ENCODE measurements at places on chromosomes 6 and 20.

GRCh38 chr6:123896869-123897268 is 93.2 kb downstream of the NKAIN2 start:
- no peak for DNase-seq

DNA sequence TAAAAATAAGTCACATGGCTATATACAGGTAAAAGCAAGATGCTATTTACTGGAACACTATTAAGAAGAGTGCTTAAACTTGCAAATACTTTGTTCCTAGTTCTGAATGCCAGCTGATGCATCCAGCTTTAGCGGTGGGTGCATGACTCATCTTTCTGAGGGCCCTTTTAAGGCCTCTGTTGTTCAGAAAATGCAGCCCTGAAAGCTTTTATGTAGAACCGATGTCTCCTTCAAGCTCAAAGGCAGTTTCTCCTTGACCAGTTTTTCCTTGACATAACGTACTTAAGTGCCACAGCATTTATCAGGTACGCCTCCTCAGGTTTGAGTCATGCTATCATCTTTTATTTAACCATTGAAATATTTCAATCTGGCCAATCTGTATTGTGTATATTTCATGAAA is 82.8 kb downstream of the MLIP start:
- no peak for DNase-seq

- DNase-seq: no peak
Observed at GRCh38 chr6:125008957-125009356, 46.7 kb downstream of the RNF217 start.

GRCh38 chr20:12502443-12502842 is 506.3 kb upstream of the SPTLC3 start:
- DNase-seq: no peak

DNA sequence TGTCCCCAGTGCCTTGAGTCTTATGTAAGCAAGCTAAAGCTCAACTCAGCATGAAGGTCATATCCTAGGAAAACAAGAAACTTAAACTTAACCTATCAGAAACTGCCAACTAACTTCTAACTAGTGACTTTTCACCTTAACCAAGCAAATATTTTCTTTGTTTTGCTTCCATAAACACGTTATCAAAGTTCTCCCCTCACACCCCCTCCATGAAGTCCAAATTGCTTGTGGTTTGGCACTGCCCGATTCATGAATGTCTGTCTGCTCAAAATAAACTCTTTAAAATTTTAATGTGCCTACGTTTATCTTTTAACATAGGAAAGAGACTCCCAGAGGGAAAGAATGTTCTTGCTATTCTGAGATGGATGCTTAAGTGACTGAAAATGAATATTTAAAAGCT is 34.9 kb downstream of the GSTA2 start:
- DNase-seq: no peak

- DNase-seq: no peak
Observed at GRCh38 chr6:18545726-18546125, 158.6 kb downstream of the RNF144B start.

DNA sequence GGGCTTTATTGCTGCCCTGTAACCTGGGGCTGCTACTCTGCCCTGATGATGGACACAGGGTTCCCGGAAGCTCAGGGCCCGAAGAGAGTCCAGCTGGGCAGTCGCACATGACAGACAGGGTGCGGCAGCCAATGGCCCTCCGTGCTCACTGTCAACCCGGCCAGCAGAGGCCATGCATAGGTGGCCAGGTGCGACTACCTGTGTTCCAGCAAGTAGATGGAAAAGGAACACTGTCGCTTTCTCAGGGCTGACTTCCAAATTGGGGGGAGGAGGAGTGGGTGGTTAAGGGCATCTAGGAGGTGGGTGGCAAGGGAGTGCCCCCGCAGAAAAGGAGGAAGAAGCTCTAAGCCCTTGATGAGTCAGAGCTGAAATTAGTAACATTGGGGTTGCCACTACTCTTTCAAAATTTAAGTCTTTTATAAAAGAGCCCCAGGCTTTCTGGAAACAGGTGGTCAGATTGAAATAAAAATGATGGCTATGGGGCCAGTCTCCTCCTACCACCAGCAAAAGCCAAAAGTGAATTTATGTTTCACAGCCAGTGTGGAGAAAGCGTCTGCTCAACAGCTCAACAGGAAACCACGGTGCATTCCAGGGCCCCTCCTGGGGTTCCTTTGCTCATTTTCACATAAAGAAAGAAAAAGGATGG is 2.3 kb upstream of the RAMACL start:
- DNase-seq: no peak

GRCh38 chr20:36391456-36391855 is 85.3 kb downstream of the DLGAP4 start:
- DNase-seq: no peak

GRCh38 chr20:48823960-48824498 is 3.8 kb downstream of the PREX1 start:
- no peak for DNase-seq

DNA sequence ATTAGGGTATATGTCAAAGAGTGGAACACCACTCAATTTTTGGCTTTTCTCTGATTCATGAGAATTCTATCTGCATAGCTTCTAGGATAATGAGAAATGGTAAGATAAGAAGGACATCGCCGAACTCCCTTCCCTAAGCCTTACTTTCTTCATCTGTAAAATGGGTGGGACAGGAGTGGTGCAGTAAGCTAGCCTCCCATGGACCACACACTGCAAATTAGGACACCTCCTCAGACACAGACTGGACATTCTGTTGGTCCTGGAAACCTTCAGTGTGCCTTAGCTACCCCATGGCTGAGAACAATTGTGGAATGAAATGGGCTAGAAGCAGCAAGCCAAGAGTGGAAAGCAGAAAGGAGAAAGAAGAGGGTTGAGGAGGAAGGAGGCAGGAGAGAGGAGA is 89.6 kb downstream of the BMP7 start:
- no peak for DNase-seq

DNA sequence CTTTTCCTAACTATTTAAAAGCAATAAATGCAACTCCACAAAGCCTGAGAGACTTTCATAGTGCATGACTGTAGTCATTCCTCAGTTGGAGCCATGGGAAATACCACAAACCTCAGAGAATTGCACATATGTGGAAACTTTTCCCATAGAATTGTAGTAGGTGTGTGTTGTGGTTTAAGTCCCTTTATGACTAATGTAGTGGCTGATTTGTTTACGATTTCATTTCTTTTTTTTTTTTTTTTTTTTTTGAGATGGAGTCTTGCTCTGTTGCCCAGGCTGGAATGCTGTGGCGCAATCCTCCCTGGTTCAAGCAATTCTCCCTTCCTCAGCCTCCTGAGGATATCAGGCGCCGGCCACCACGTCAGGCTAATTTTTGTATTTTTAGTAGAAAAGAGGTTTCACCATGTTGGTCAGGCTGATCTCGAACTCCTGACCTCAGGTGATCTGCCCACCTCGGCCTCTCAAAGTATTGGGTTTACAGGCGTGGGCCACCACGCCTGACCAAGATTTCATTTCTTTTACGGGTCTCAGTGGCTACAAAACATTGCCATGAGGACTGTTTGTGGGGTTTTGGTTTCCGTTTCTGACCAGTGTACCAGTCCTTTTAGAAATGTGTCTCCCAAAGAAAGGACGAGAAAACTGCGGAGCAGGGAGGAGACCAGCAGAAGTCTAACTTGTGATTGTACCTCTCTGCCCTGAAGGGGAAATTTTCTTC is 212.1 kb upstream of the MARCKS start:
- DNase-seq: no peak

GRCh38 chr20:9978397-9979004 is 56.3 kb upstream of the ANKEF1 start:
- no peak for DNase-seq

GRCh38 chr20:53162251-53162835 is 190.2 kb downstream of the TSHZ2 start:
- DNase-seq: no peak

DNA sequence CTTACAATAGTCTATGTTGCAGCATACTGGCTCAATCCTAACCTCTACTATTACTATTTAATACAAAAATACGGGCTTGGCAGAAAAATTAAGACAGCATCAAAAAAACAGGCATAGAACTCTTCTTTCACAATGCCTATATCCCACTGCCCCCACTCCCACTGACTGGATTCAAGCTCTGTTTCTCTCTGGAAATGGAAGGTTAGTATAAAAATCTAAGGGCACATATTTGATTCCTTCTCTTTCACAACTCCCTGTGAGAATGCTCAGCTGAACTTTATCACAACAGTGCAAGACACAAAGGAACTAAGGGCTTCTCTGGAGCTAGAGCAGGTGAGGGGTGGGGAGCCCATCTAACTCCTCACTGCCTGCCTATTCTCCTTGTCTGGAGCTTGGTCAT is 258.4 kb upstream of the FAM83B start:
- DNase-seq: no peak

DNA sequence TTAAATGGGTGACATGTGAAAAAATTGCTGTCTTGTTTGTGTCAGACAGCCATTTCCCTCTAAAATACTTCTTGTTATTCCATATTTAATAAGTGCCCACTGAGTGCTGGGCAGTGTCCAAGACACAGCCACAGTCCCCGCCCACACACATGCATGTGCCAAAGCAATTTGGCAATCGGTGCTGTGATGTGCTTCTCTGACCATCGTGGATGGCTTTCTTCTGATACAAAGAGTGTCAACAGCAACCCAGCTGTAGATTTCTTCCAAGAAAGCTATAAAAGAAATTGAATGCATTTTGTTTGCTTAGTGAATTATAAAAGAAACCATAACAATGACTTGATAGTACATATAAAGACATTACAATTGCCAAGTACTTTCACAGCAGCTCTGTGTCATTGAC is 140.5 kb upstream of the ATXN1 start:
- no peak for DNase-seq

DNA sequence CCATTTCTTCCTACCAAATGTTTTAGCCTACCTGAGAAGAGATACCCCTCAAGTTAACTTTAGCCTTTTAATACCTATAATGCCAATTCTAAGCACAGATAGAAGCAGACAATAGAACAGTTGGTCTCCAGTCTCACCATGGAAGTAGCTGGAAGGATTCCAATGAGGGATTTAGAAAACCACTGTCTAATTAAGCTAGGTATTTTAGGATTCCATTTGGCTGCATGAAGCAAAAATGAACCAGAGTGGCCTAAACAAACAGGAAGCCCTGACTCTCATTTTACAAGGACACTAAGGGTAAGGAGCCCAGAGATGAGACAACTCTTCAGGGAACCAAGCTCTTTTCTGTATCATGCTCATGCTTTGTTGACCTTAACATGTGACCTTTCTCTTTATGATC is 199.2 kb downstream of the ALDH8A1 start:
- DNase-seq: no peak

DNA sequence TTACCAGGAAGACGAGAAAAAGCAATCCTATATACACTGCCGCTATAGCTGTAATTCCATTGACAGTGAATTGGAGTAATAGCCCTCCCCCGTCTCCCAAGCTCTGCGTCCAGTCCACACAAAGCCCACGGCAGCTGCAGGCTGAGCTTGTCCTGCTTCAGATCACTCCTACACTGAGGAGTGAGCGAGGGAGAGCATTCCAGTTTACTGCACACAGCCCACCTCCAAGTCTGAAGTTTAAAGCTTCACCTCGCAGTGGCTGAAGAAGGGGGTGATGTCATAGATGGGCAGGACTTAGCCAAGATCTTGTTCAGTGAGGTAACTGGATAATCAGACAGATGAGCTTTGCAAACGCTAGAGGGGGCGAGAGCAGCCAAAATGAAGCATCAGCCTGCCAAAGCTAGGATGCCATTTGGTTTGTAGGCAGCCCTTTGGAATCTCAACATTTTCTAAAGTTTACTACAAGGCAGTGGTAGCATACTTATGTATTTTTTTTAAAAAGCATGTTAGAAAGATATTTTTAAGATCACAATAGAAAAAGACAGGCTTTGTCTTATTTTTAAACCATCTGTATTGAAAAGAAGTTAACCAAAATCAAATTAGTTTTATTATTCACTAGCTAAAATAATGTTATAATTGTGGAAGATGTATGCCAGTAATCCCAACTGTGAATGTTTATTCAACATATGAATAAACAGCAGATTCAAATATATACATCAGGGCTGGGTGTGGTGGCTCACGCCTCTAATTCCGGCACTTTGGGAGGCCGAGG is at the start of gene FLRT3:
FLRT3 (minus strand) TSS at position 213 of the 772 bp plus-strand sequence. CDS start 10,106 bp downstream, outside the sequence.
- DNase-seq: no peak

GRCh38 chr20:61300709-61301108 is 48.6 kb downstream of the CDH4 start:
- DNase-seq: no peak

DNA sequence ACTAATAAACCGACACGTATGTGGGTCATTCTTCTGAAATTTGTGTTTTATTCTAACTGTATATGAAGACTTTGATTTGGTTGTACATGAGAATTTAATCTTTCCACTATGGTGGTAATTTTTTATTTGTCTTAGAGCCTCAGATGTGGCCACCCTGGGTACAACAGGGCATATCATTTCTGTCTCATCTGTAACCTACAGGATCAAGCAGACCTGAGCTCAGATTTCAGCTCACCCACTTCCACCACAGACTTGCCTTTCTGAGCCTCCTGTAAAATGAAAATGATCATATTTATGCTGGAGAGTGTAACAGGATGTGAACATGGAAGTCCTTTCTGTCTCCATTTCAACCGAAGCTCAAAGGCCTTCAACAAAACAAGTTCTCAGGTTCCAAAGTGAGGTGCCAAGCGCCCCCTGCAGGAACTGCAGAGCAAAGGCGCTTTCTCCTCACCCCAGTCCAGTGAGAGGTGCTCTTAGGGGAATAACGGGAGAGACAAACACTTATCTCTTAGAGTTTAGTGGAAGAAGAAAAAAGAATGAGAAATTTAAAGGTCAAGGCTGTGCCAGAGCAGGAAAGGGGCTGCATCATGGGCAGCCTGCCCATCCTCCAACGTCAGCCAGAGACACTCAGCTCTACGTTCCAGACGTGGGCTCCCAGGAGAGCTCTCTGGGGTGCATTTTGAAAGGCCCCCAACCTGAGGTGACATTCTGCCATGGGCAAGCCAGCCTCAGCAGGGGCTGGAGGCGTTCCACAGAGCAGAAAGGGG is 23.0 kb upstream of the CD24 start:
- DNase-seq: peak; percentile 9

GRCh38 chr20:38674092-38674764 is 50.1 kb upstream of the SLC32A1 start:
- DNase-seq: peak; percentile 25

DNA sequence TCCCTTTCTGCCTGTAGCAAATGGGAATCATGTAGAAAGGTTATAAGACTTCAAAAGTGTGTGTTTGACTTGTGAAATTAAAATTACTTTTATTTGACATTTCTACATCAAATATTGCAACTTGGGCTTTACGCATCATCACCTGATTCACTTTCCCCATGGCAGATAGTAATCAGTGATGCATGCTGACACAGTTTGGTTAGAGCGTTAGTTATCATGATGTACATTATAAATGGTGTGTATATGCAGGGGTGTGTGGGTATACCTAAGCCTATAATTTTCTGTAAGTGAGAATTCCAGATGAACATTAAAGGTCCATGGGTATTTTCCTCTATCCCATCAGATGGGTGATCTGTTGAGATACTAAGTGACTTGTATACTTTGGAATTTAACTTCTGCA is 141.5 kb downstream of the KLHL32 start:
- DNase-seq: no peak

- DNase-seq: peak; percentile 45
Observed at GRCh38 chr6:89970609-89971337, 76.5 kb downstream of the GJA10 start.

GRCh38 chr20:23132293-23132929 is 46.3 kb upstream of the CD93 start:
- DNase-seq: no peak

Data from nucleus accumbens (tissue), 56 donors.